WTC11 (cell line): ENCODE measurements at places on chromosomes 1 and 21. TPM values are rescaled to one million over a fixed set of nuclear protein-coding genes. Genes with fewer than 3 reads are reported as not detected.
A peak's percentile ranks its signal among the peaks of the same experiment; 100 is the strongest.

- peaks cover 50% of the 10 kb centered on the region for H3K4me1 ChIP-seq
- no peak for DNase-seq
Observed at GRCh38 chr1:208787219-208787618, 543.0 kb upstream of the PLXNA2 start.

DNA sequence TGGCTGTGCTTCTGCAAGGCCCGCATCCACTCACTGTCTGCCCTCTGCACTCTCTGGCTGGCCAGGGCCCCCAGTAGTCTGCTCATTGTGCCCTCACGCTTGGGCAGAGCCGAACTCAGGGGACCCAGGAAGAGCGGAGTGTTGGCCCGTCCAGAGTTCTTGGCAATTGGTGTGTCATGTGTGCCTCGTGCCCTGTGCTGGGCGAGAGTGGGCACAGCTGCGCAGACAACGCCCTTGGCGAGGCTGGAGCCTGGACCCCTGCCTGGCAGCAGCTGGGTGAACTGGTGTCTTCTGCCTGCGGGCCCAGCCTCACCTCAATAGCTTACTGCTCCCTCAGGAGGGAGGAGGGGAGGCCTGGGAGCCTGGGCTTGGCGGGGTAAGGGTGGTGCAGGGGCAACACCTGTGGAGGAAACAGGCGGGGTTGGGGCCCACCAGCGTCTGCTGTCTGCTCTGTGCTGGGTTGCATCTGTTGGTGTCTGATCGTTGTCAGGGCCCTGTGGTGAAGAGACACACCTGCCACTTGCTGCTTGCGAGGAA is 2.1 kb downstream of the GUK1 start:
- no peak for DNase-seq
- peak overlapping the region; percentile 10; the same call in 1 of the 2 replicates for H3K4me3 ChIP-seq
- H3K27me3 ChIP-seq: peaks cover 13% of the 10 kb centered on the region
- no peaks in the 10 kb centered on the region for H3K36me3 ChIP-seq
- H3K4me1 ChIP-seq: peaks cover 7% of the 10 kb centered on the region; the same call in 1 of the 2 replicates
- H3K27ac ChIP-seq: no peak overlapping the region

- peaks cover 4% of the 10 kb centered on the region; the same call in 1 of the 2 replicates for H3K4me1 ChIP-seq
- H3K27me3 ChIP-seq: no peaks in the 10 kb centered on the region
- no peaks in the 10 kb centered on the region for H3K36me3 ChIP-seq
- no peak overlapping the region for H3K27ac ChIP-seq
- DNase-seq: no peak
Observed at GRCh38 chr1:245611251-245611650, 456.5 kb downstream of the KIF26B start.

GRCh38 chr1:6126028-6126427 is 54.1 kb downstream of the CHD5 start:
- H3K36me3 ChIP-seq: no peaks in the 10 kb centered on the region
- no peak for DNase-seq
- H3K4me3 ChIP-seq: no peak overlapping the region

GRCh38 chr1:44067266-44068250 is 36.3 kb upstream of the SLC6A9 start:
- H3K36me3 ChIP-seq: no peaks in the 10 kb centered on the region
- no peak overlapping the region for H3K4me3 ChIP-seq
- DNase-seq: no peak
- H3K4me1 ChIP-seq: peaks cover 19% of the 10 kb centered on the region
- H3K27me3 ChIP-seq: peaks cover 39% of the 10 kb centered on the region

ZBTB8B gene
- total RNA-seq: 2.7 to 3.8 TPM (median 3.7 TPM) in 3 replicates

SLC44A3 gene
- total RNA-seq: 4.7 to 7.2 TPM (median 6.9 TPM) in 3 replicates
